ENCODE measurements at places on chromosomes 7 and 10. TPM values are rescaled to one million over a fixed set of nuclear protein-coding genes. Genes with fewer than 3 reads are reported as not detected.

Gene CYP2C19
- total RNA-seq, result not detected

GRCh38 chr7:65373608-65374351, at the start of gene ZNF92:
TSS of gene ZNF92 (plus strand) at chr7:65373855. CDS start at chr7:65373998, 143 bp downstream.
- peaks cover 7% of the 10 kb centered on the region for H3K4me1 ChIP-seq
- H3K4me3 ChIP-seq, result peak within 1 kb of the TSS; percentile 69
- DNase-seq, result peak; percentile 92

Gene MYH16
- total RNA-seq, result not detected

DNA sequence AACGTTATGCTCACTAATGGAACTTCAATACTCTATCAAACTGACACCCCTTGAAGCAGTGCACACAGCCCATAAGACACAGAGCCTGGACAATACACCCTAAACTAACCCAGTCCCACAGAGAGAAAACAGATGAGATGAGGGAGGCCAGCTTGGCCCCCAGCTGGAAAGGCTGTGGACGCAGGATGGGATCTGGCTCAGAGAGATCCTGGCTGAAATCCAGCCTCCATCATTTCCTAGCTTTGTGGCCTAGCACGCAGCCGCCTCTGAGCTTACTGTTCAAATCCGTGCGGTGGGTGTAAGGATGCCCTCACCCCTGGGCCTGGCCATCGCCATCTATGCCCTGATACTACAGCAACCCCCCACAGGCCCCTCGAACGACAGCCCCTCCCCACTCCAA, 32.7 kb downstream of the SNX8 start:
- no peak overlapping the region for H3K4me3 ChIP-seq
- H3K4me1 ChIP-seq, result no peaks in the 10 kb centered on the region
- no peak for DNase-seq
- H3K27ac ChIP-seq, result no peak overlapping the region
- H3K36me3 ChIP-seq, result 0 out of 2 replicates have a peak, but pooled peaks cover 3% of the 10 kb centered on the region

Gene PRSS37
- total RNA-seq, result not detected

Gene FGL2
- not detected for total RNA-seq

- H3K27me3 ChIP-seq, result no peaks in the 10 kb centered on the region
- no peak for DNase-seq
- no peaks in the 10 kb centered on the region for H3K36me3 ChIP-seq
- H3K4me3 ChIP-seq, result peak overlapping the region; percentile 43
Observed at GRCh38 chr10:28669227-28670173, 7.8 kb upstream of the BAMBI start.

Gene FAM13C
- total RNA-seq, result 0.03 TPM

GRCh38 chr7:30710669-30711068, 28.4 kb upstream of the CRHR2 start:
- no peak overlapping the region for H3K4me3 ChIP-seq
- H3K27me3 ChIP-seq, result peaks cover 4% of the 10 kb centered on the region

Gene ELAPOR2
- not detected for total RNA-seq

GRCh38 chr7:138563808-138564207, 103.7 kb downstream of the TRIM24 start:
- H3K27me3 ChIP-seq, result no peaks in the 10 kb centered on the region
- H3K4me1 ChIP-seq, result no peaks in the 10 kb centered on the region
- no peak overlapping the region for H3K4me3 ChIP-seq

Gene AGBL3
- 0.03 TPM for total RNA-seq

Gene CYP3A7
- not detected for total RNA-seq

GRCh38 chr10:128932071-128932820, 534.8 kb upstream of the MGMT start:
- H3K27ac ChIP-seq, result no peak overlapping the region
- no peaks in the 10 kb centered on the region for H3K36me3 ChIP-seq
- DNase-seq, result no peak
